ENCODE measurements at places on chromosomes 5 and 9.

DNA sequence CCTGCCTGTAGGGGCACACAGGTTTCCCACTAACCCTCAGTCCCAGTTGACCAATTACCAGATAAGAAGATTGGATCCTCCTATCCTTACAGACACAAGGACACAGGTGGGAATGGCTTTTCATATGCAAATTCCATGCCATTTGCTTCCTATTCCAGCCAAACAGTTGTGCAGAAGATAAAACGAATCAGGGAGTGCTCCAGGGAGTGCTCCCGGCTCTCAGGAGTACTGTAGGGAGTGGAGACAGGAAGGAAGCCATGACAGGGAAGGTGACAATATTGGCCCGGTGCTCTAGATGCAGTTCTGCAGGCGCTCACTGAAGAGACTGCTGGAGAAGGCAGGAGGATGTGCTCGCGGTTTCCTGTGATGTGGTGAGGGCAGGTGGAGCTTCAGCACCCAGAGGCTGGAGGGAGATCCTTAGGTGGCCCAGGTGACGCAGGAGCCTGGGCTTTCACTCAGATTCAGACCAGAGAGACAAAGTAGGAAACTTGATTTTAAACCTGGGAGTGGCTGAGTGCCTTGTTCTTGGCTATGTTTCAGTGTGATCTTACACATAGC lies 260.0 kb downstream of the AUH start:
- H3K27me3 ChIP-seq: no peaks in the 10 kb centered on the region
- H3K36me3 ChIP-seq: peaks cover 20% of the 10 kb centered on the region
- peak overlapping the region; percentile 93 for H3K27ac ChIP-seq
- H3K4me3 ChIP-seq: peak overlapping the region; percentile 75

GRCh38 chr9:2798423-2798822 lies 45.5 kb downstream of the PUM3 start:
- peaks cover 100% of the 10 kb centered on the region for H3K36me3 ChIP-seq
- no peaks in the 10 kb centered on the region for H3K27me3 ChIP-seq
- peak; percentile 64 for ATAC-seq
- H3K4me3 ChIP-seq: no peak overlapping the region
- H3K27ac ChIP-seq: peak overlapping the region; percentile 62
- H3K4me1 ChIP-seq: peaks cover 6% of the 10 kb centered on the region

DNA sequence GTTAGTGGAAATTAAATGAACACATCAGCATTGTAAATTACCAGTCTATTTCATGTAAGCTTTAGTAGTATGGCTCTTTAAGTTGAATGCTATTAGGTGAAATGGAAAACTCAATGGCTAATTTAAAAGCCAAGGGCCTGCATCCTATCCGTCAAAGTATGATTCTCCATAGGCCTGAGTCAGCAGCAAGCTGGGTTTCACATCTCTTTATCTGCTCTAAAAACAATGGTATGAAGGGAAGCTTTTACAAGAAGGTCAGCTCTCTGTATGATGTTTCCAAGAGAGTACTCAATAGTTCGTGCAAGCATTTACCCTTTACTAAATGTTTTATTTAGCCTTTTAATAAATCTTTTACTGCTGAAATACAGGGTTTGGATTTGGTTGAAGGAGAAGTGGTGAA lies 62.8 kb downstream of the MAP1B start:
- peaks cover 6% of the 10 kb centered on the region for H3K4me1 ChIP-seq
- no peak overlapping the region for H3K4me3 ChIP-seq
- H3K27me3 ChIP-seq: peaks cover 36% of the 10 kb centered on the region
- no peak for ATAC-seq
- no peak overlapping the region for H3K27ac ChIP-seq

DNA sequence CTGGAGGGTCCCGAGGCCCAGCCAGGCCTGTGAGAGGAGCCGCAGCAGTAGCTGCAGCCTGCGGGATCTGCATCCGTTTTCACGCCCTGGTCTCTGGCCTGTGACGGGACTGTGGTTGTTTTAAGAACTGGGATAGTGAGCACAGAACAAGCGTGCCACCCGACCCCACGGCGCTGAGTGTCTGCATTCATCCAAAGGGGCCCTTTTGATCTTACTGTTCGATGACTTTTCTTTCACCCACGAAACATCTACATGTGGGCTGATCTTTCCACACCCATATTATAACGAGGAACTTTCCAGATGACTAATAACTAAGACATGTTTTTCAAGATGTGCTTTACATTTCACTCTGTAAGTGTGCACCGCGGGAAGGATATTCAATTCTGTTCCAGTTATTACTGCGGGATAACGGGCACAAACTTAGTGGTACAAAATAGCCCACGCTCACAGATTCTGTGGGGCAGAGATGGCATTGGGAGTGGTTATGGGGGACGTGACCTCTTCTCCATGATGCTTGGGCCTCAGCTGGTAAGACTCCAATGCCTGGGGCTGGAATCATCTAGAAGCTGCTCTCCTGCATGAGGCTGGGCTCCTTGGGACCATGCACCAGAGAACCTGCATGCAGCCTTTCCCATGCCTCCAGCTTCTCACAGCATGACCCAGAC lies 165.0 kb downstream of the SYK start:
- H3K27ac ChIP-seq: peak overlapping the region; percentile 84
- ATAC-seq: peak; percentile 86
- H3K36me3 ChIP-seq: no peaks in the 10 kb centered on the region
- H3K4me3 ChIP-seq: peak overlapping the region; percentile 36

GRCh38 chr9:99437145-99437544 lies 215.1 kb downstream of the SEC61B start:
- no peaks in the 10 kb centered on the region for H3K36me3 ChIP-seq
- H3K4me3 ChIP-seq: no peak overlapping the region
- peaks cover 6% of the 10 kb centered on the region for H3K27me3 ChIP-seq

DNA sequence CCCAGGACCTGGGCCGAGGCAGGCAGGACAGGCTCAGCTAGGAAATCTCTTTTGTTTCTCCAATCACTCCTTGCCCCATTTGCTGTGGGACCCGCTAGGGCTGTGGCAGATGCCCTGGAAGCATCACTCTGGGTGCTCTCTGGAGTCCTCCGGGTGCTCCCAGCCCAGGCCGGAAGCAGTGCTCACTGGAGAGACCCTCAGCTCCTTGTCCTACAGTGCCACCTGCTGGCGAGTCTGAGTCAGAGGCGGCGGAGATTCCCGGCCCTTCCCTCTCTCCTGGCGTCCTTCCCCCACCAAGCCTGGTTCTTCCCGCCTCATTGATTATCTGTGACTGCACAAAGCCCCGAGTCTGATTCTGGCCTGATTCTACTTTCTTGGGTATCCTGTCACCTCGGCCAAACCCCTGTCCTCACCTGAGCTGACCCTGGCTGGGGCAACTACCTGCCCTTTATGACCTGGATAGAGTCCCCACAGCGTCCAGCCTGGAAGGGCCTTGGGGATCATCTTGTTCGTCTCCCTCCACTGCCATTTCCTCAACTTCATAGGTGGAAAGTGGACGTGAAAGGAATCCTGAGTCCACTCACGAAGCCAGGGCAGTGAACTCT lies 7.3 kb upstream of the BARHL1 start:
- no peaks in the 10 kb centered on the region for H3K4me1 ChIP-seq
- peaks cover 46% of the 10 kb centered on the region for H3K27me3 ChIP-seq
- H3K36me3 ChIP-seq: no peaks in the 10 kb centered on the region

- H3K4me3 ChIP-seq: no peak overlapping the region
- peak overlapping the region; percentile 8 for H3K27ac ChIP-seq
- H3K27me3 ChIP-seq: no peaks in the 10 kb centered on the region
- peaks cover 3% of the 10 kb centered on the region for H3K4me1 ChIP-seq
Observed at GRCh38 chr5:14759744-14760547, 95.4 kb downstream of the OTULIN start.

- no peaks in the 10 kb centered on the region for H3K36me3 ChIP-seq
- H3K27ac ChIP-seq: no peak overlapping the region
- peaks cover 5% of the 10 kb centered on the region for H3K27me3 ChIP-seq
- ATAC-seq: peak; percentile 58
Observed at GRCh38 chr5:17118631-17119030, 98.8 kb upstream of the BASP1 start.

GRCh38 chr5:16673241-16674201 lies 56.7 kb upstream of the RETREG1 start:
- H3K27ac ChIP-seq: no peak overlapping the region
- peaks cover 5% of the 10 kb centered on the region for H3K4me1 ChIP-seq
- H3K36me3 ChIP-seq: no peaks in the 10 kb centered on the region
- H3K4me3 ChIP-seq: peak overlapping the region; percentile 62
- peaks cover 5% of the 10 kb centered on the region for H3K27me3 ChIP-seq

All from activated T-helper 17 cell treated with anti-CD3 and anti-CD28 coated beads, Interleukin-2, amount 50 U/mL, for 72 hours (primary cell).